Stimulated activated CD4-positive, alpha-beta T cell treated with anti-CD3 and anti-CD28 coated beads, Interleukin-12 subunit alpha, Interleukin-12 subunit beta, amount 100 ng/mL, for 24 hours (primary cell): ENCODE measurements at places on chromosomes 11 and 22.

DNA sequence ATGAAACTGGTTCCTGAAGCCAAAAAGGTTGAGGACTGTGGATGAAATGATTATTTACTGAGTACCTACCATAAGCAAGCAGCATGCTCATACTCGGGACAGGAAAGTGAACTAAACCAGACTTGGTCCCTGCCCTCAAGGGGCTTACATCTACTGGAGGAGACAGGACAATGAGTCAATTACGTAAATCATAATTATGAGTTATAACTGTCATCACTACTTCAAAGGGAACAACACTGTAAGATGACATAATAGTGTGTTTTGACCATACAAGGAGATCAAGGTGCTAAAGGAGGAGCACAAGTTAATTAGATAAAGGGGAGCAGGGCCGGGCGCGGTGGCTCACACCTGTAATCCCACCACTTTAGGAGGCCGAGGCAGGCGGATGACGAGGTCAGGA lies 2.5 kb downstream of the FAM227A start:
- DNase-seq = no peak

DNA sequence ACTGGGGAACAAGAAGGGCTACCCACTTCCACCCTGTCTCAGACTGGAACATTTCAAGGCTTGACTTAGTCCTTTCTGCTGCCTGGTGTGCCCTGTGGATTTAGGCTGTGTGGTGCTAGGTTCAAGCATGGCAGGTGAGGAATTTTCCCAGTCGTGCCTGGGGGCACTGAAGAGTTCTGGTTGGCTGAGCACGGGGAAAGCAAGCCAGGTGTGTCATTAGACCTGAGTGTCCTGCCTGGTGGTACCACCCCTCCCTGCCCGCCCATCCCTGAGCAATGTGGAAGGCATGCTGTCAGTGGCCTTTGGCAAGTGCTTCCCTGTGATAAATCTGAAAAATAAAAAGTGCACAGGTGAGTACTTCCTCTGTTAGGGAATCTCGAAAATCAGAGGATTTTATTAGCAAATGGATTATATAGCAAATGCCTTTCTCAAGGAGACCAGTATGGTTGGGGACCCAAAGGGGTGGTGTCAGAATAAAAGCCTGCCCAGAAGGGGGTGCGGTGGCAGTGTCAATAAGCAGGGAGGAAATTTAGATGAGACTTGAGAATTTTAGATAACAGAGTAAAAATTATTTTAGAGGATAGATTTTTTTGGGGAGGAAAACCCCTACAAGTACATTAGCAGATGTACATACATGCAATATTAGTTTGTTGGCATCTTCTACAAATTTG lies 22.8 kb downstream of the TEAD1 start:
- no peak for DNase-seq

GRCh38 chr22:47474464-47474863 lies 712.0 kb downstream of the TBC1D22A start:
- DNase-seq = no peak

DNA sequence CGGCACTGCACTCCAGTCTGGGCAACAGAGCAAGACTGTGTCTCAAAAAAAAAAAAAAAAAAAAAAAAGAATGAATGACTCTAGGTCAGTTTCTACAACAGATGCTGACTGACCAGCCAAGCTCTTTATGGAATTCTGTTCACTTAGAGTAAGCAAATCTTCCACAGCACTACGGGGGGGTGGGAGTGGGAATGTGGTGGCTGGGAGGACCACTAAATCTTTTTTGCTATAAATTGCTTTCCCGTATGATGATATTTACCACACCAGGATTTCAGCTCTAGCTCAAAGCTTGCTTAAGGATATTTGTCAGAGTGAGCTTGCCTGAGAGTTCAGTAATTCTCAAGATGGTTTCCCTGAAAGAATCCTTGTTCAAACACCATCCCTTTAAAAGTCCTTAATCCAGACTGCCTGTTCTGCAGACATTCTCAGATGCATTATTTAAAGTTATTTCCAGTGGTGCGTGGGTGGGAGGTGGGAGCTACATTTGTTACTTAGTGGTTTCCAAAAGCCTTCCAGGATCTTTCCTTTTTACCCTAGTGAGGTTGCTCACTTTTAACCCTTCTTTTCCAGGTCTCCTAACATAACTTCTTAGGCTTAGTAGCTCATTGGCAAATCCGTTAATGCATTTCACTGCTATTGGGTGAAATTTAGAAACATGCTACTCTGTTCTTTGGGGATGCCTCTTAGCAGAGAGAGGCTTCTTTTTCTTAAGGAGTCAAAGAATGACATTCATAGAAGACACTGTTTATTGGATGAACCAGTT lies 65.9 kb downstream of the UBASH3B start:
- DNase-seq = no peak

- DNase-seq = no peak
These were observed 23.0 kb downstream of the CDON start for GRCh38 chr11:126039485-126040271.

DNA sequence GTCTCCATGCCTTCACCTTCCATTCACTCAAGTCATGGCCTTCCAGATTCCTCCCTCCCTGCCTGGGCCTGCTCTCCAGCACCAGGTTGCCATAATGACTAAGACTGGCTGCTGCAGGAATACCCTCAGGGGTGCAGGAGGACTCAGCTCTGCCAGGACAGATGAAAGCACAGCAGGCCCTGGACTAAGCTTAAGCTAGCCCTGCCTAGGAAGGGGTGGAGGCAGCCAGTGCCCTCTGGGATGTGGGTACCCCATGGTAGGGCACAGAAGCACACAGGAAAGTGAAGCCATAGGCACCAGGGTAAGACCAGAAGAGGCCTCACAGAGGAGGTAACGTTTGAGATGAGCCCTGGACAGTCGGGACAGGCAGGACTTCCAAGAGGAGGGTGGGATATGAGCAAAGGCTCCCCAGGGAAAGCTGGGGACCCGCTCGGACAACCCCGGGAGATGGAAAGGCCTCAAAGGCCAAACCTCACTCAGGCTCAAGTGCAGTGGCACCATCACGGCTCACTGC lies 3.0 kb upstream of the RIN1 start:
- DNase-seq = no peak

DNA sequence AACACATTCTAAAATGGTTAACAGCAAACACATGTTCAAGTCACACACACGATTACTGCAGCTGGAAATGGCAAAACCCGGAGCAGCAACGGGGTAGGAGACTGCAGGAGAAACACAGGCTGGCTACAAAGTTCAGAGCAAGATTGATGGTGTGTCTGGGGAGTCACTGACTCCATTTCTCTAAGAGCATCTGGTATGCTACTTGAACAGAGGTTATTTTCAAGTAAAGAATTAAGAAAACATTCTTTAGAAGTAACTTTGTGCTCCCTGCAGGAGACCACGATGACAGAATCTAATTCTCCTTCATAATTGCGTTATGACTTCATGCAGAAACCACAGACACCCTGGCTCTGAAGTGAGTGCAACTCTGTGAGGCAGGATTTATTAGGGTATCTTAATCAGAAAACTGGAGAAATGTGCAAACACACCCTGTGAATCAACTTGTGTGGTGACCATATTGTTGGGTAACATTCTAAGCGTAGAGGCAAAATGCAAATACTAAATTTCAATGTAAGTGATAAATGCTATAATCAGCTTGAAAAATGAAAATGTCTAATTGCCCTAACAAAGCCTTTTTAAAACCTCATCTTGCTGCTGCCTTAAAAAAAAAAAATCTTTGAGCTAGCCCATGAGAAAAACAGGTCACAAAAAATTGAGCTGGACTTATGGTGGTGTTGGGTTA lies 303.0 kb downstream of the CADM1 start:
- no peak for DNase-seq

GRCh38 chr22:17903564-17904295 lies 120.6 kb downstream of the MICAL3 start:
- no peak for DNase-seq

DNA sequence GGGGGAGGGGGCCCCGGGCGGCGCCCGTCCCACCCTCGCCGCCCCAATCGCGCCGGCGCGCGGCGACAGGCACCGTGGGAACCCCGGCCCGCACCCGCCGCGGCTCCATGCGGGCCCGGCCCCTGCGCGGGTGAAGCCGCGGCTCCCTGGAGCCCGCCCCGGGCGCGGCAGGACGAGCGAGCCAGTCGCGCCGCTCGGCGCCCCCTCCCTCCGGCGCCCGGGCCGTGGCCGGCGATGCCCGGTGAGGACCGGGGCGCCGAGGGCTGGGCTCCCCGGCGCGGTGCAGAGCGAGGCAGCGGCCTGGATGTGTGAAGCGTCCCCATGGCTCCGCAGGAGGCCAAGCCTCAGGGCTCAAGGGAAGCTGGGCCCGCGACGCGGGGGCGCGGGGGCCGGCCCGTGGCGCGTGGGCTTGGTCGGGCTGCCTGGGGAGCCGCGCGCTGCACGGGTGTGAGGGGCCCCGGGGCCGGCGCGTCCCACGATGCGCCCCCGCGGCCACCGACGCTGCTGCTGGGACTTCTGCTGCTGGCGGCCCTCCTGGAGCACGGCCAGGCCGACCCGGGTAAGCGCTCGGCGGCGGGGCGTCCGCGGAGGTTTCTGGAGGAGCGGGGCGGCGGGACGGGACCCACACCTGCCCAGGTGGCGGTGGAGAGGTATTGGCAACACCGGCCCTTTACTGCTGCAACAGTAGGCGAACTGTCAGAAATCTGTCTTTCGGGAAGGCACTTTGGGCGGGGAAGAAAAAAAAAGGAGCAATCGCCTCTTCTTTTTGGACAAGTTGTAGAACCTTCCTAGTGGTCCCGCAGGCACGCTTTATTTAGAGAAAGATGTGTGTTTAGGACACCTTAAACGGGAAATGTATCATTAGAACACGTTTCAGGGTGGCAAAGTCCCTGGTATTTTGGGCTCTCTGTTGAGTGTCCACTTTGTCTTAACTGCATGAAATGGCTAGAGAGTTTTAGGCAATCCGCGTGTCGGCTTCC lies 119.4 kb downstream of the HIPK3 start:
- DNase-seq = no peak

DNA sequence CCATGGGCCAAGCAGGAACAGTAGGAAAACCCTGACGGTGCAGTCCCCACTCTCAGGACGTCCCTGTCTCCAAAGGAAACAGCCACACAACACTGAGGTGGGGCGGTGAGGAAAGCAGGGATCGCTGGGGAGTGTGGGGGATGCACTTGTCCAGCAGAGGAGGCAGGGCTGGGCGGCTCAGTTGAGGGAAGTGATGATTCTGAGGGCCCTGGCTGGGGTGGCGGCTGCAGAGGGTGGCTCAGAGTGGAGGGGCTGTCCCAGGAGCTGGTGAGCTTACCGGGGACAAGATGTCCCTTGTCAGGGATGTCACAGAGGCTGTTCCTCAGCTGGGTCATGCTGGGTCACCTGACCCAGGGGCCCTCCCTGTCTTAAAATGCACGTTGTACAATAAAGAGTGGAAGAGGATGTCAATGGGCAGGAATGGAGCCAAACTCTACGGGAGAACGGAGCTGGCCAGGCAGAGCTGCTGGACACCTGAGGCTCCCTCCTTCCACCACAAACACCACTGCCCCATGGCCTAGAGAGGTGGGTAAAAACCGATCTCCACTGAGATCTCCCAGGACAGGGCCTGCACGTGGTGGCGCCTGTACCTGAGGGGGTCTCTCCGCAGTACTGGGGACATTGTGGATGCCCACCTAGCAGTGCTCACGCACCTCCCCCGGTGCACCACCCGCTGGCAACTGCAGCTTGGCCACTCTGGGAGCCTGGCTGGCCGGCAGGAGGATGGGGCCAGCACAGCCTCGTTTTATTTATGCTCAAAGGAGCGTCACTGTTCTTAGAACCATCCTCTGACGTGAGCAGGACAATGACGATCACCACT lies 9.7 kb upstream of the EFCAB6 start:
- DNase-seq = no peak

GRCh38 chr11:16454289-16454863 lies 98.0 kb upstream of the SOX6 start:
- no peak for DNase-seq

DNA sequence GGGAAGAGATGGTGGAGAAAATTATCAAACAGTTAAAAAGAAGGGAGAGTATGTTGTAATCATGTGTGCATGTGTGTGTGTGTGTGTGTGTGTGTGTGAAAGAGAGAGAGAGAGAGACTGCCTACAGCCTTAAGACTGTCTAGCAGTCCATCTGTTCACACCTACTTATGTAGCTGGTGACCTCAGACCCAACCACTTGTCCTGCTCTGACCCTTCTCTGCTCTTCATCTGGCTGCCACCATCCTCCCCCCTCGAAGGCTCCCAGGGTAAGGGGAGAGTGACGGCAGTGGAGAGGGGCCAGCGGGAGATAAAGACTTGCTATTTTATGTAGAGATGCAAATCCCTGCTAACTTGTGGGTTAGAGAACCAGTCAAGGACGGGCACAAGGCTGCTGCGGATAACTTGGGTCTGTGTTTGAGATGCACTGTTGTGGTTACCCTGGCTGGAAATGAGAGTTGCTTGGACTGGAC lies 24.9 kb upstream of the GRAMD1B start:
- DNase-seq = no peak

- DNase-seq = no peak
These were observed 201.6 kb downstream of the DSCAML1 start for GRCh38 chr11:117595440-117595839.

DNA sequence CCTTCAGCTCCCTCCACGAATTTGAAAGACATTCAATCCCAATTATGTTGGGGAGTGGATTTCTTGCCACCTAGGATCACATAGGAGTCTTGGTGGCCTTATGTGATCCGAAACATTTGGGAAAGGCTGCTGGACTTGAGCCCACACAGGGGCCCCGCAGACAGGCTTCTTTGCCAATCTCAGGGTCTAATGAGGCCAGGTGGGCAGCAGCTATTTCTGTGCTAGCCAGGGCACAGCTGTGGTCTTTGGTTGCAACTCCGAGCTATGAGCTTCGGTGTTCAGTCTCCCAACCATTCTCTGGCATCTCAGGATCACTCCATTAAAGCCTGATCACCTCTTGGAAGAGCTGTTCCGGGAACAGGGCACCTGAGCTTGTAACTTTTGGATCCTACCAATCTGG lies 84.4 kb downstream of the TP53I11 start:
- no peak for DNase-seq

- no peak for DNase-seq
These were observed 35.4 kb upstream of the IGSF9B start for GRCh38 chr11:133992121-133992520.

GRCh38 chr11:69489746-69490365 lies 8.4 kb downstream of the LINC01488 start:
- no peak for DNase-seq
